ENCODE measurements at places on chromosomes 11 and 22. TPM values are rescaled to one million over a fixed set of nuclear protein-coding genes. Genes with fewer than 3 reads are reported as not detected.

DNA sequence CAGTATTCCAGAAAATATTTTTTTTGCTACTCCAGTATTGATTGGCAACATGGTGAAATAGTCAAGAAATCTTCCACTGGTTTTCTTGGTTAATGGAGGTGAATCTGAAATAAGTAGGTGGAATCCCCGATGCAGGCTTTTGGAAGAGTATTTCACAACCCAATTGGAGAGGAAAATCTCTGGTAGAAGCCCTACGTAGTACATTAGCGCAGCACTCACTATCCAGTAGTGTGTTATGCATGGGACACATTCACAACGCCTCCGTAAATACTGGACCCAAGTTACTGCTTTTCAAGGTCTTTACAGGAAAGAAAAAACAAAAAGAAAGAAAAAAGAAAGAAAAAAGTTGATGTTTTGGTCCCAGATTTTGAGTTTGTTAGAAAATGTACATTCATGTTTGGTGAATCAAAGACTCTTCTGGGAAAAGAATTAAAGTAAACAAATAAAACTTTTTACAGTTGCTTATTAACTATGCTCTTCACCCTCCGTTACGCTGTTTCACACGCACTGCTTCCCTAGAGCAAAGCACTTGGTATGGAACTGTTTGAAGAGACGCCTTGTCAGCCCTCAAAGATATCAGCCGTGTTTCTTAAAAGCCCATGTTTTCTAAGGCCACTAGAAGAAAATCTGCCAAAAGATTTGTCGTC is 170.4 kb upstream of the CTSC start:
- DNase-seq = no peak

GRCh38 chr22:50660306-50660705 is 12.3 kb upstream of the SHANK3 start:
- DNase-seq = no peak

DNA sequence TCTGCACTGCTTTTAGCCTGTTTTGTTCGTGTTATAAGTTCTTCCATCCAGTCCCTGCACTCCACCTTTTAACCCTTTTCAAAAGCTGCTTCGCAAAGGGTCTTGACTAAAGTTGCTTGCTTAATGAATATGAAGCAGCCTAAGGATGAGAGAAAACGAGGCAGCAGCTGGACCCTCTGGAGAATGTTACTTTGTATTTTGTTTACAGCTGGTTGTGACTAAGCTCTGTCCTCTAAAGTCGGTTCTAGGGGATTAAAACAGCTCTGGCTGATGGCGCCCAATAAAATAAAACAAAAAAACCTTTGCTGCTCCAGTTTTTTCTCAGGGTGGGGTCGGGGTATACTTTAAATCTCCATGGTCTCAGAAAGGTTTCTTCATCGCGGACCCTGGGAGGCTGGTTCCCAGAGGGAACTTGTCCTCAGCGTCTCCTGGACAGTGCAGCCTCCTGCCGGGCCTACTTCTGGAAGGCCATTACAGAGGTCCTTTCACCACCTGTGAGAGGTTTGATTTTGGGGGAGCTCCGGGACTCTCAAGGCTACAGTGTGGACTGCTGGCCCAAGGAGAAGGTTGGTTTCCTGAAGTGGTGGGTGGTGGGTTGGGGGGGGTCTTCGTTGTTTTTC is 836 bp upstream of the RBM4 start:
- DNase-seq = no peak

DNA sequence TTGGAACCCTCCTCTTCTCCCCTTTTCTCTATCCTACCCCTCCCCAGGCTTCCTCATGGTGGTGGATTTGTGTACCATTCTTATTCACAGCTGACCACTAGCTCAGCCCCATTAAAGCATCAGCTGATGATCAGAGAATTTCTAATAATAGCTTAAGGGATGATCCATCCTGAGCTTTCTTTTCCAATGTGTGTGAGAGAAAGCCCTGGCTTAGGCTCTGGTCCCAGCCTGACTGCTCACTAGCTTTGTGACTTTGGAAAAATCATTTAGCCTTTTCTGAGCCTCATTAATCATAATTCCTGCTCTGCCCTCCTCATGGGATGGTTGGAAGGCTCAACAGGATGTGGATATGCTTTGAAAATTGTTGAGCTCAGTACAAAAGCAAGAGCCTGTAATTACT is 26.3 kb upstream of the CCDC90B start:
- no peak for DNase-seq

- DNase-seq = peak; percentile 63
These were observed 6.0 kb upstream of the ACR start for GRCh38 chr22:50731811-50732624.

DNA sequence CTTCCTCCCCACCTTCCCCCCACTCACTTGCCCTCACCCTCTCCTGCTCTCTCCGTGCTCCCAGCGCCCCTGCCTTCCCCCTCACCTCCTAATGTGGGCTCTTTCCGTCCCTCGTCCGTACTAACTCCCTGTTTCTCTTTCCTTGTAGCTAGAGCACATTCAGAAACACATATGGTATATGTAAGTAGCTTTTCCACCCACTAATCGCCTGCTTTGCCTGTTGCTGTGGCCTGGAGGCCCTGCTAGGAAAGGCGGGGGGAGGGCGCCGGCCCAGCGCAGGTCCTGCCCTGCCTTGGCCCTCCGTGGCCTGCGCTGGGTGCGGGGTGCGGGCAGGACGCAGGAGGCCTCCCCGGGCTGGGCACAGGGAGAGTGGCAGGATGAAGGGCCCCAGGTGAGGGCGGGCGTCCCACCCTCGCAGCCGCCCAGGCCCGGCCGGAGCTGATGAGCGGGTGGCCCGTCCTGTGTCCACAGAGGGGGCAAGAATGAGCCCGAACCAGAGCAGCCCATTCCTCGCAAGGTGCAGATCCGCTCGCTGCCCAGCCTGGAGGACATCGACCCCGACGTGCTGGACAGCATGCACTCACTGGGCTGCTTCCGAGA is 41.7 kb downstream of the MOB2 start:
- no peak for DNase-seq

- no peak for DNase-seq
These were observed 81.7 kb upstream of the FAM181B start for GRCh38 chr11:82815406-82815805.

DNA sequence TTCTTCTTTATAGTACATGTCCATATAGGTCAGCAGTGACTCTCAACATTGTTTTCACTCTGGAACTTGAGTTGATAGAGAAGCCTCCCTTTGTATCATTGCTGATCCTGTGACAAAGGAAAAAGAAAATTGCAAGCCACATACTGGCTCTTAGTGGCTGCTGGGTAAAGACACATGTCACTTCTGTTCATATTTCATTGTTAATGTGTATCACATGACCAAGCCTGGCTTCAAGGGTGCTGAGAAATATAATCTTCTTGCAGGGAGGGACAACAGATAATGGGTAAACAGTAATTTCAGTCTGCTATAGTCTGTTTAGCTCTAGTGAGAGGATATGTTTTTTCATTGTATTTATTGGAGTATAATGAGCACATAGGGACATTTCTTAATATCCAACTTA is 173.3 kb downstream of the PGR start:
- no peak for DNase-seq

GRCh38 chr11:68798221-68798813 is 43.4 kb downstream of the CPT1A start:
- DNase-seq = peak; percentile 47

- DNase-seq = no peak
These were observed 20.7 kb downstream of the LINC01488 start for GRCh38 chr11:69501891-69502860.

GRCh38 chr11:83895516-83895915 is 609.3 kb upstream of the CCDC90B start:
- no peak for DNase-seq

DNA sequence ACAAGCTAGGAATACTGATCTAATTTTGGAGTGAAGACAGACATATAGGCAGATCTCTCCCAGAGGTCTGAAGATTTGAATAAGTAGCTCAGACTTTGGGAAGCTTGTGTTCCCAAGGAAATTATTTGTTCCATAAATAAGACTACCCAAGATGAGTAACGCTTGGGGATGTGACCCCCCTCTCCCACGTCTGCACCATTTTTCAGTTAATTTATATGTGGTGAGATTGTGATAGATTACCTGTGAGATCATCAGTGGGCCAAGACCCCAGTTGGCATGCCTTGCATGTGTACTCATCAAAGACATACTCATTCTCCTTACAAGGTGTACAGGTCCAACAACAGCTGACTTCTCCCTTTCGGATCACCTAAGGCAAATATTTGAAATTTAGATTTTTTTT is 252.8 kb upstream of the CTSC start:
- DNase-seq = no peak

GRCh38 chr11:107123022-107123421 is 104.7 kb upstream of the GUCY1A2 start:
- no peak for DNase-seq

DNA sequence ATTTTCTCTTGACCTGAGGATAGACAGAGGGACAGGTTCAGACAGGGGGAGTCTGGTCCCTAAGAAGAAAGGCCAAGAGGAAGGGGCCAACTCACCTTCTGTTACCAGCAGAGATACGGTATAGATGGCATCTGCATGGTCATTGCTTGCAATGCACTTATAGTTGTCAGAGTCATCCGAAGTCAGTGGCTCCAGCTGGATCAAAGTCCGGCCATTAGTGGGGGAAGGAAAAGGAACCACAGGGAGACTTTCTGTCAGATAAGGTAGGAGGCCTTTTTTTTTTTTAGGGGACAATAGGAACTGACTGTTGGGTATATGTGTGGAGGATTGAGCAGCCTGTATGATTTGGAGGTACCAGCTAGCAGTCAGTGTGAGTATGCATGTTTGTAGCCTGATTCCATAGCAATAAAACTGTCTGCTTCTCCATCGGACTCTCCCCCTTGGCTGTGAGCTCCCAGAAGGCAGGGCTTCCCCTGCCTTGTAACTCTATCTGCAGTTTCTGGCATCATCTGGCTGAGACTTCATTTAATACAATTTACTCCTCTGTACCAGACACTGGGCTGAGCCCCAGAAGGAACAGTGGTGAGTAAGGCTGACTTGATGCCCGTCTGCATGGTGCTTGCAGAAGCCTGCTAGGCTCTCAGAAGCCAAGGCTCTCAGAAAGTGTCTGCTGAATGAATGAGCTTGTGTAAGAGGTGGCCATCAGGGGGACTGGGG is 5.7 kb downstream of the IGSF22 start:
- no peak for DNase-seq

GRCh38 chr22:27637604-27638003 is 164.0 kb downstream of the MN1 start:
- DNase-seq = no peak

GRCh38 chr11:100855466-100856067 is 168.5 kb downstream of the ARHGAP42 start:
- no peak for DNase-seq

DNA sequence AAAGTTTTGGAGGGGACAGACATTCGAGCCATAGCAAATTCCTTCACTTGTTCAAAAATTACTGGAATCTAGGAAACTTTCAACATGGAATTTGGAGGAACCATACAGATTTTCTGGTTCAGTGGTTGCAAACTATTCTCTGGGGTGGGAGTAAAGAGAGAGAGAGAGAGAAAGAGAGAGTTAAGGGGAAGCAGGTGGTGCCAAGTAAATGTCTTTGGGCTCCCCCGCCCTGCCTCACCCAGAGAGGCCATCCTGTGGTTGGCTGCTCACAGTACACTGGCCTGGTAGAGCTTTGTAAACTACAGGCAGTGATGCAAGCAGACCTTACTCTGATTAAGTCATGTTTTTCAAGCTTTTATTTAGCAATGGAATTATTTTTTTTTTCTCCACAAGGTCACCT is 82.6 kb downstream of the ADAMTS15 start:
- no peak for DNase-seq

DNA sequence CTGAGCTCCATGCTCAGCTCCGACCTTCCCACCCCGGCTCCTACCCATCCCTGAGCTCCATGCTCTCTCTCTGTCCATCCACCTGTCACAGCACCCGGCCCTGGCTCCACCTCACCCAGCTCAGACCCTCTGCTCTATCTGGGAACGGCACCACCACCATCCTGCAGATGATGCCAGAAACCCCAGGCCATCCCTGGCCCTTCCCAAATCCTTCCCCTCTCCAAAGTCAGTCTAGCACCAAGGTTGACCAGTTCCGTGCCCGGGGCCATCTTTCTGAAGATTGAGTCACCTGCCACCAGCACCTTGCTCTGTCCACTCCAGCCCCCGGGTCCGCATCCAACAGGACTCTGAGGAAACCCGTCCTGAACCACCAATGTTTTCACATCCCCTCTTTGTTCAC is 969.6 kb downstream of the BRD1 start:
- DNase-seq = no peak

- no peak for DNase-seq
These were observed 50.2 kb downstream of the PITPNB start for GRCh38 chr22:27868732-27869282.

- no peak for DNase-seq
These were observed 202.7 kb upstream of the MPPED2 start for GRCh38 chr11:30788849-30789248.

RGL4 gene
- total RNA-seq = 22.9 TPM

FAM118B gene
- total RNA-seq = 11.1 TPM

GAS2 gene
- 2.0 TPM for total RNA-seq

C11orf21 gene
- total RNA-seq = 16.6 TPM

MUC5B gene
- total RNA-seq = not detected

TAF6L gene
- total RNA-seq = 15.5 TPM

OR2AG2 gene
- 0.19 TPM for total RNA-seq

PRR14L gene
- 45.5 TPM for total RNA-seq

CASP1 gene
- total RNA-seq = 20.4 TPM

MIOX gene
- 5.2 TPM for total RNA-seq

MMP10 gene
- total RNA-seq = not detected
